ENCODE measurements at places on chromosomes 13 and 19. TPM values are rescaled to one million over a fixed set of nuclear protein-coding genes. Genes with fewer than 3 reads are reported as not detected.

RFX1 gene
- 13.3 TPM for total RNA-seq

CTXN1 gene
- 0.87 TPM for total RNA-seq

FLT3LG gene
- total RNA-seq, result 57.7 TPM

PLPPR3 gene
- not detected for total RNA-seq

FRY gene
- 0.58 TPM for total RNA-seq

CD37 gene
- 137 TPM for total RNA-seq

ANGPTL4 gene
- total RNA-seq, result 26.8 TPM

ZNF175 gene
- 8.0 TPM for total RNA-seq

CYSLTR2 gene
- total RNA-seq, result 1.5 TPM

GDF15 gene
- total RNA-seq, result not detected

HIF3A gene
- total RNA-seq, result not detected

SRRM5 gene
- total RNA-seq, result 0.54 TPM

NLRP11 gene
- not detected for total RNA-seq

MYBPC2 gene
- total RNA-seq, result 0.11 TPM

ZNF888 gene
- total RNA-seq, result 4.8 TPM

SLC25A23 gene
- total RNA-seq, result 11.9 TPM

COL4A2 gene
- not detected for total RNA-seq

MEF2B gene
- 1.4 TPM for total RNA-seq

MBD3 gene
- 87.8 TPM for total RNA-seq

ATCAY gene
- not detected for total RNA-seq

ATP4A gene
- not detected for total RNA-seq

CA11 gene
- total RNA-seq, result 13.0 TPM

MIA gene
- total RNA-seq, result not detected

CYP4F3 gene
- 0.16 TPM for total RNA-seq
